SK-N-SH (cell line): ENCODE measurements at places on chromosomes 5 and 9. TPM values are rescaled to one million over a fixed set of nuclear protein-coding genes. Genes with fewer than 3 reads are reported as not detected.

- DNase-seq = no peak
These were observed 475.2 kb downstream of the CDK5RAP2 start for GRCh38 chr9:120104771-120105170.

DNA sequence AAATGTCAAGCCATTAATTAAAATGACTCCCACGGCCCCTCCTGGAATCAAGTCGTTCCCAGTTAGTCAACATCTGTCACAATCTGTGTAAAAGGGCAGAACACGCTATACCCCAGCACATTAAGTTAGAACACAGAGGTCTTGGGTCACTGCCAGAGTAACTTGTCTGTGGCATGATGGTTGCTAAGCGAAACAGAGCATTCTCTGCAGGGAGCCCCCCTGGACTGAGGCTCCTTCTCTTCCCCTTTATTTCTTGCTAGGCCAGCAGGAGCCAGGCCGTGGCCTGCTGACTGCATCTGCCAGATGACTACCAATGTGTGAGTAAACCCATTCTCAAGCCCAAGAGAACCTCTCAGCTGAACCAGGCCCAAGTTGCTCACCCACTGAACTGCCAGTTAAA is 51.9 kb upstream of the ZBED3 start:
- peak; percentile 13 for DNase-seq

DNA sequence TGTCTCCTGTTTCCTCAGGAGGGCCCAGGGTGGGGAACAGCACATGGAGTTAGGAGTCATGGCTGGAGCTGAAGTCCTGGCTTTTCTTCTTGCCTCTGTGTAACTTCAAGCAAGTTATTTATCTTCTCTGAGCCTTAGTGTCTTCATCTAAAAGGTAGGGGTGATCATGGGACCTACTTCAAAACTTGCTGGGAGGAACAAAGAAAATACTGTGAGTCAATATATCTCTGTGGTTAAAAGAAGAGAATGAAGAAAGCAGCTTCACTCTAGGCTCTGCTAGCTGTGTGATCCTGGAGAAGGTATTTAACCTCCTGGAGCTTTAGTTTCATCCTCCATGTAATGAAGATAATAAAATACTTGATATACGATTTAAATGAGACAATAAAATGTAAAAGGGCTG is 26.5 kb downstream of the AFAP1L1 start:
- no peak for DNase-seq

DNA sequence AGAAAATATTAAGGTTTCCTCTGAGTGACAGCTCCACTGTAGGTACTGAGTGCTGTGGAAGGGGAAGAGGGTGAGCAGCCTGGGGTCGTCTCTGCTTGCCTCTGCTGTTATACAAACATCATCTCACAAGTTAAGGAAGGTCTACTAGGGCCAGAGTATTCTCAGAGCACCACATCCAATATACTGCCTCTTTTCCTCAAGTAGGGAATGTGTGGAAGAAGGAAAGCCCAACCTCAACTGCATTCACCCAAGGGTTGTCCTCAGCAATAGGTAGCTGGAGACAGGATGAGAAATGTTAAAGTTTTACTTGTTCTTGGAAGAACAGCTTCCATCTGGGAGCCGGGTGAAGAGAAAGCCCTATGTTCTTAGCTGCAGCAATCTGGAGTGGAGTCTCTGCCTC is 1062.3 kb upstream of the CDH10 start:
- no peak for DNase-seq

GRCh38 chr9:93303258-93303771 is 119.4 kb downstream of the WNK2 start:
- DNase-seq = peak; percentile 24

FABP6 gene
- polyA plus RNA-seq = 1.1 and 1.3 TPM in 2 replicates
